ENCODE measurements at places on chromosomes 11 and 22.
A peak's percentile ranks its signal among the peaks of the same experiment; 100 is the strongest.

DNA sequence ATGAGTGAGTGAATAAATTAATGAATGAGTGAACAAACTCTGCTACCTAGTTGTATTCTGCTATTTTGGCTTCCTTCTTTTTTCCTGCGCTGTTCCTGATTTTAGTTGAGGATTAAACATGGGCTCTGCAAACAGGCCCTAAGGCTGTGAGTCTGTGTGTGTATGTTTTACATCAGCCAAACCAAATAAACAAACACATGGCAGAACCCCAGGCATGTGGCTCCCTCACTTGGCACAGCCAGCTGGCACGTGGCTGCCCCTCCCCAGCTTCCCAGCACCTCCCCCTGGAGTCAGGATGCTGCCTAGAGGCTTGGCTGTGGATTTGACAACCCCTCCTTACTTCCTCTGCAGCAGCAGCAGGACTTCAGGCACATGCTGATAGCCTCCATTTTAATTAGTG, 593.2 kb downstream of the INSC start:
- peak; percentile 90 for DNase-seq

DNA sequence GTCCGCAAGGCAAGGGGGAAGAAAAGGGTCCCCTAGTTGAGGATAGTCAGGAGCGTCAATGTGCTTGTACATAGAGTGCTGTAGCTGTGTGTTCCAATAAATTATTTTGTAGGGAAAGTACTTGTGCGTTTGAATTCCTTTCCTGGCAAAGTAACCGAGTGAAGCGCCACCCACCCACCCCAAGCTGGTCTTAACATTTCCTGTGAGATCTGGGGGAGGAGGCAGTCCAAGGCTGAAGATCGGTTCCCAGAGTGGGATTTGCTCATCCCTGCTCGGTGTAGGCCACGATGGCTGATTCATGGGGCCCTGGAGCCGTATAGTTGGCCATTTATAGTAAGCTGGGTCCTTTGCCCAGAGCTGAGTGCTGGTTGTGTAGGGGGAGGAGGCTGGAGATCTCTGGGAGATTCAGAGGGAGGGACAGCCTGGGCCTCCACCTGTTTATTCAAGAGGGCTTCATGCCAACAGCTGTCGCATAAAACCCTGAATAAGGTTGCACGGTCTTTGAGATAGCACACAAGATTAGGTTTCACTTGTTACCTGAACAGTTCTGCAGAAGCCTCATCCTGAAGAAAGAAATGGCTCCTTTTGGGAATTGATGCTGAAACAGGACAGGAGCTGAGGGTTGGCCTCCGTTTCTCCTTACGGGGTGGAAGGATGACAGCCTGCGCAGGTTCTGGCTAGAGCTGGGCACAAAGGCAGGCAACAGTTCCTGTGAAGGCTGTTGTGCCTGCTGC, 2.4 kb downstream of the ATF4 start:
- DNase-seq: no peak

DNA sequence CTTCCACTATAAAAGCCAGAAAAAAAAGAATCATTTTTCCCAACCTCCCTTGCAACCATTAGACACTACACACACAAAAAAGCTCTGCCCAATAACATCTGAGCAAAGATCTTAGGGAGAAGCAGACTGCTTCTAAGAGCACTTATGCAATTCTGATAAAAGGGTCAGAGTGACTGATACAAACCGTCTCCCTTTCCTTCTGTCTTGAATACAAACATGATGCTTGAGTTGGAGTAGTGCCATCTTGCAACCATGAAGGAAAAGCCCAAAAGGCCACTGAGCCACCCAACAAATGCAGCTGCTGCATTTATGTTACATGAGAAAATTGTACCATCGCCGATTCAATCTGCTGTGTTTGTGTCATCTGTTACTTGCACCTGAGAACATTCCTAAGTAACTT, 47.6 kb upstream of the EED start:
- no peak for DNase-seq

- no peak for DNase-seq
Observed at GRCh38 chr11:128294671-128295050, 292.7 kb downstream of the ETS1 start.

DNA sequence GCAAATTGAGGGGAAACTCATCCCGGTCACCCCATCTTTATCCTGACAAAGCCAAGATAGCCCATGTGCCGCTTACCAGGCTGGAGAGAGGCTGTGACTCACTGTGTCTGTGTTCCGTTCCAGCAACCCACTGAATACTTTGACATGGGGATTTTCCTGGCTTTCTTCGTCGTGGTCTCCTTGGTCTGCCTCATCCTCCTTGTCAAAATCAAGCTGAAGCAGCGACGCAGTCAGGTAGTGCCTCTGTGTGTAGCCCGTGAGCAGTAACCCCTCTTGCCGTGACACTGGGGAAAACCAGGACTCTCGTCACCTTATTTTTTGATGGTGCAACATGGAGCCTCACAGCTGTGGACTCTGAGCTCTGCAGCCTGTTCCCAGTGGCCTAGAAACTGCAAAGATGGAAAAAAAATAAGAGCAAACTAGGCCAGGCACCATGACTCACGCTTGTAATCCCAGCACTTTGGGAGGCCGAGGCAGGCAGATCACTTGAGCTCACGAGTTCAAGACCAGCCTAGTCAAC, 16.9 kb downstream of the C22orf31 start:
- peak; percentile 64 for DNase-seq

GRCh38 chr11:121671283-121672168, 218.8 kb upstream of the SORL1-AS1 start:
- DNase-seq: no peak

- DNase-seq: no peak
Observed at GRCh38 chr22:28030473-28030872, 111.4 kb upstream of the PITPNB start.

- DNase-seq: no peak
Observed at GRCh38 chr11:5285703-5286340, 15.9 kb downstream of the OR51B4 start.

GRCh38 chr11:17521106-17521900, 22.9 kb downstream of the USH1C start:
- DNase-seq: no peak

DNA sequence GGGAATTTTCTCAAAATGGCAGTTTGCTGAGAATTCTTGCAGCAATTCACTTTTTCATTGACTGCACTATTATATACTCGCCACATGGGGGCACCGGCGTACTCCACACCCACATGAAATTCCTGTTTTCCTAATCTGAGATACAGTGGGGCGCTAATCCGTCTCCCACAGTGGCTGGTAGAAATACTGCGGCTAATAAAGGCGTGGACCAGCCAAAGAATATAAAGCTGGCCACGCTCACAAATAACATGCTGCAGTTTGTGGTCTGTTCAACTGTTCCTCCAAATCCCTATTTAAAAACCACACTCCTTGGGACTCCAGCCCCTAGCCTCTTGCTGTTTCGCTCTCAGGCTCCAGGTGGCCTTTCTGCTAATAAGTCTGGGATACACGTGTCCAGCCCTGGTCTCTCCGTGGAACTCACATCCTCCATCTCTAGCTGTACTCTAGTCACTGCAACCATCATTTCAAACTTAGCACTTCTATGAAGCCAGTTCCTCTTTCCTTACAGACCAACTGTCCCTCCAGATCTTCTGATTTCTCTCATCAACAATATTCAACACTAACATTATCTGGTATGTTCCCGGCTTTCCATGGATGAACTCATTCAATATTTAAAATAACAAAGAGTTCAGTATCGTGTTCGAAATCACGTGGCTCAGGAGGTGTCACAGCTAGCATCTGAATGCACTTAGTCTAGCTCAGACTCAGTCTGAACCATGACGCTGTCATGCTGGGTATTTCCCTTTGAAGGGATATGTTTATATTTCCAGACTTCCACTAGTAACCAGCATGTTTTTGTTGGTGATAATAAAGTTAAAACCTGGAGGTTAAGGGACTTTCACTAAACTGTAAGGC, 22.0 kb downstream of the TBRG1 start:
- peak; percentile 37 for DNase-seq

GRCh38 chr11:120681434-120682331, 170.1 kb downstream of the GRIK4 start:
- DNase-seq: no peak

DNA sequence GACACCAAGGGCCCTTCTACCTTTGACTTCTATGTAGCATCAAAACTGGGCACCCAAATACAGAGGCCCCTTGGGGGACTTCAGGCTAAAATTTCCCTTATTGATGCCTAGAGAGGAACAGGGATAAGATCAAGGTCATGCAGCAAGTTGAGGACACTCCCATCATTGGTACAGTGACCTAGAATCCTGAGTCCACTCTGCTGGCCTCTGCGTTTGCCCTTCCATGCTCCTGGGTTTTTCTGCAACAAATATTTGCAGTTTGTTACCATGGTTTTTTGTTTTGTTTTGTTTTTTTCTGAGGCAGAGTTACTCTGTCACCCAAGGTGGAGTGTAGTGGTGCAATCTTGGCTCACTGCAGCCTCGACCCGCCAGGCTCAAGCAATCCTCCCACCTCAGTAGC, 64.2 kb downstream of the THAP12 start:
- DNase-seq: no peak

DNA sequence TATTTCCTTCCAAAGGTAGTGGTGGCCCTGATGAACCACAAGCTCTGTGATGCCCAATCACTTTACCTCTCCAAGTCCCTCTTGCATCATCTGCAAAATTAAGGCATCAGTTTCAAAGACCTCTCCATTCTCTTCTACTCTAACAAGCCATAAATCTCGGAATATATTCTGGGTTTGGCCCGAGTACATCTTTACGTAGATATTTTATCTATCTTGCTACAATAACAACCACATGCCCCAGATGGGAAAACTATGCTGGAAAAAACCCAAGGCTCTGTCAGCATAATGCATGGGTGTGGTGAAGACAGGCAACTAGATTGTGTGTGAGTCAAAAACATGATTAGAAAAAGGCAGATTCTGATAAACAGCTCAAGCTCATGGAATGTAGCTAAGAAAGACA, 228.2 kb upstream of the BLID start:
- DNase-seq: no peak

GRCh38 chr11:63854696-63855095, 15.8 kb downstream of the MARK2 start:
- no peak for DNase-seq

DNA sequence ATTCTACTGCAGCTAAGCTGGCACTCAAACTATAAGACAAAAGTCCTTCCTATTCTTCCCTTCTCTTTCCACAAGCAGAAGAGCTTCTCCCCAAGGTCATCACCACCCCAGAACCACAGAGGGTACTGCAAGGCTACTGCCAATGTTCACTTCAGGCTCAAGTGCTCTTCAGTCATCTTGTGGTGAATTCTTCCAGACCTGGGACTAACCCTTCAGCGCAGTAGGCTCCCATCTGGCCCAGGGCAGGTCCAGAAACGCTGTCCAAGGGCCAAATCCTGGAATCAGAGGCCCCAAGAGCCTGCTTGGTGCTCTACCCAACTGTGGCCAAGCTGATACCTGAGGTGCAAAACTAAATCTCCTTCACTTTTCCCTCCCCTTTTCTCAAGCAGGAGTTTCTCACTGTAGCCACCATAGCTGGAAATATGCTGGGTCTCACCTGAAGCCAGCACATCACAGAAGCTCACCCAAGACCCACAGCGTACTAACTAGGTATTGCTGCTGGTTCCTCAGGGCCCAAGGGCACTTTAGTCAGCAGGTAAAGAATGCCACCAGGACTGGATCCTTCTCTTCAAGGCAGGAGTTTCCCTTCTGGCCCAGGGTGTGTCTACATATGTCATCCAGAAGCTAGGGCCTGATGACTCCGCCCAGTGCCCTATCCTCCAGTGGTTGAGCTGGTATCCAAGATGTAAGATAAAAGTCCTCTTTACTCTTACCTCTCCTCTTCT, 27.8 kb downstream of the FCHSD2 start:
- DNase-seq: no peak

DNA sequence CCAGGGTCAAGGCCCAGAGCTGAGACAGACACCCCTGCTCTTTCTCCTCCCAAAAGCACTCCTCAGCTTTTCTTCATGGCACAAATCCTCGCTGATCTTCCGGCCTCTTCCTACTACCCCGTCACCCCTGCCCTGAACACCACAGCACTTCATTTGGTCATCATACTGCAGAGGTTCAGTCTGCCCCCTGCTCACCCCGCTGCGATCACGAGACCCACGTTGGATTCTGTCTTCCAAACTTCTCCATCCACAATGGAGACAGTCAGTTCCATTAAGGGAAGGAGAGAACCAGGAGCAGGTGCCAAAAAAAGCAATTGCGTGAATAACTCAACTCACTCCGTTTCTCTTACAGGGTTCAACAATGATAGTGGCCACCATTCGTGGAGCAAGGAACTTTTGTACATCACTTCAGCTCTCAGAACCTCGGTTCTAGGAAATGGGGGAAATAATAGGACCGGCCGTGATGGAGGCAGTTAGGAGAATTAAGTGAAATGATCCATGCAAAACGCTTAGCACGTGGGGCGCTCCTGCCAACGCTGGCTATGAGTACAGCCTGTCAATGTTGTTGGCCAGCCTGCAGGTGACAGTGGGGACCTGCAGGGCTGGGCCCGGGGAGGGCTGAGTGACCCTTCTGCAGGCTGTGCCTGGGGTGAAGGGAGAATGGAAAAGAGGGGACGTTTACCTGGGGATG, 45.9 kb downstream of the MN1 start:
- no peak for DNase-seq

GRCh38 chr11:63999349-64000025, 13.2 kb downstream of the OTUB1 start:
- peak; percentile 35 for DNase-seq

- DNase-seq: peak; percentile 39
Observed at GRCh38 chr22:21447694-21448402, 19.3 kb upstream of the TMEM191C start.

DNA sequence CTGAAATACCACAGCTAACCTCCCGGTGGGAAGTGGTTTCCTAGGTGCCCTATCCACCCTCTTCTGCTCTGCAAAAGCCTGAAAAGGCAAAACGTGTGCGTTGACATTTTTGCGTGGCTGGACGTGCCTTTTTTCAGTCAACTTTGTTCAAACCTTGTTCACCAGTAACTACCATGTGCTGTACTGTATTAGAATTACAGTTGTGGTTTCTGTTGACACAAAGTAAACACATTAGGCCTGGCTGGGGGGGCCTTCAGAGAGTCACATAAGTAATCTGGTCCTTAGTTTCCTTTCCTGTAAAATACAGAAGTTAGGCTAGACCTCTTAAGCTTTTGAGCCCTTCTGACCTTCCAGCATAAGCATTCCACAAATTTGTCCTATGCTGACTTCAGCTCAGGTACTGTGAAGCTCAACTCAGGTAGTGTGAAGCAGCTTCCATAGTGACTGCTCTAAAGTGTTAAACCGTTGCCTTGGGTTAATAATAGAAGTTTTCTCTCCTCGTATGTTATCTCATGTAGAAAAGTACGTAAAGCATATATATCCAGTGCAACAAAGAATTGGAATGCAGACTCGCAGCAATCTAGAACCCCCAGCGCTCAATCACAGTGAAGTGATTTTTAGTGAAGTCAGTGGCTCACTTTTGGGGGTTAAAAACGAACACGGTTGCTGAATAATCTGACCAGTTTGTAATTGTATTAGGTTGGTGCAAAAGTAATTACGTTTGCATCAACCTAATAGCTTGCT, 1.8 kb downstream of the EWSR1 start:
- DNase-seq: no peak

- no peak for DNase-seq
Observed at GRCh38 chr11:104091281-104092096, 55.0 kb downstream of the DDI1 start.
